ENCODE measurements at places on chromosomes 6 and 20.

DNA sequence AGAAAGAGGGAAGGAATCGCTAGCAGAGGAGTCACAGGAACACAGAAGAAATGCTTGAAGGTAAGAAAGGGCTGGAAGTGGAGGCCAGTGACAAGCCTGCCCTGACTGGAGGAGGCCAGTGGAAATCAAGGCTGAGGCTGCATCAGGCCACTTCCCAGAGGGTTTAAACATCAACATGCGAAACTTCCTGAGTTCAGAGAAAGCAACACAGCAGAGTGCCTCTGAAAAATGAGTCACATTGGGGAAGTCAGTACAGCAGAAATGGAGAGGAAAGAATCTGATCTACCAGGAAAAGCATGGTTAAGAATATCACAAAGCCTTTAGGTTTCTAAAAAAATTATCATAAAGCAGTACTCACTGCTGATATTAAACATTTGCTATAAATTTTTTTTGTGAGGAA, 23.3 kb downstream of the NAPB start:
- DNase-seq = no peak

GRCh38 chr20:39462416-39462945, 500.3 kb downstream of the DHX35 start:
- no peak for DNase-seq

GRCh38 chr20:62740286-62741141, 31.9 kb downstream of the NTSR1 start:
- peak; percentile 22 for DNase-seq

- DNase-seq = no peak
Measured at GRCh38 chr6:144335914-144336313, 50.8 kb downstream of the UTRN start.

DNA sequence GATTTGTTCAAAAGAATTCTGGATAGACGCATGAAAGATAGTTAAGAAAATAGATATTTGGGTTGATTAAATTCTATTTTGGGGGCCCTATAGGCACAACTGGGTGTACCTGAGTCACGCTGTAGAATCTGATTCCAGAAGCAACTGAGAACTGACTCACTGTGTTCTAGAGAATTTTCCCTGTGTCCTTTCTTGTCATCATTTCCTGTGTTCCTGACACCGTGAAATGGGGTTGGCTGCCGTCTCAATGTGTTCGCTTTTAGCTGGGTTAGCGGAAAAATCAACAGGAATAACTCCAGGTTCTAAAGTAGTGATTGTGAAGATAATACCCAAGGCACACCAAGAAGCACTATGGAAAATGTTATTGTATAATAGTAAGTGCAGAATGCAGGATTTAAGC, 5.0 kb downstream of the GCNT2 start:
- DNase-seq = no peak

- DNase-seq = no peak
Measured at GRCh38 chr6:33276864-33277662, at the start of gene B3GALT4. B3GALT4 (plus strand) TSS chr6:33277123; CDS start chr6:33277420, 297 bp downstream.

- no peak for DNase-seq
Measured at GRCh38 chr6:134549854-134550253, 231.9 kb upstream of the SGK1 start.

GRCh38 chr6:12163149-12163548, 127.0 kb upstream of the EDN1 start:
- DNase-seq = no peak

DNA sequence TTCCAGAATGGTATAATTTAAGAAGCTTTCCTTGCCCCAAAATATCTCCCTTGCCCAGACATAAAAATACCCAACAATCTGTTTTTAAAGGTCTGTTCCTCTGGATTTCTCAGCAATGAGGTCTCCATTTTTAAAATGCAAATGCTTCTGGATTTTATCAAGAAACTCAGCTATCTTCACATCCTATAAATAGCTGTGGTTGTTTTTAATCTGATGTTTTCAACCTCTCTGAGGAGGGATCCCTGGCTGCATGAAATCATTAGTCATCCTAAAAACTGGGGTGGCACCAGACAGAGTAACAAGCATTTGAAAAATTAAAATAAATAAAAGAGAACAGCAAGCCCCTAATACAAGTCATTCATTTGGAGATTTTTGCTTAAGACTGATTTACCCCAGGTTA, 168.5 kb upstream of the ID4 start:
- DNase-seq = no peak

DNA sequence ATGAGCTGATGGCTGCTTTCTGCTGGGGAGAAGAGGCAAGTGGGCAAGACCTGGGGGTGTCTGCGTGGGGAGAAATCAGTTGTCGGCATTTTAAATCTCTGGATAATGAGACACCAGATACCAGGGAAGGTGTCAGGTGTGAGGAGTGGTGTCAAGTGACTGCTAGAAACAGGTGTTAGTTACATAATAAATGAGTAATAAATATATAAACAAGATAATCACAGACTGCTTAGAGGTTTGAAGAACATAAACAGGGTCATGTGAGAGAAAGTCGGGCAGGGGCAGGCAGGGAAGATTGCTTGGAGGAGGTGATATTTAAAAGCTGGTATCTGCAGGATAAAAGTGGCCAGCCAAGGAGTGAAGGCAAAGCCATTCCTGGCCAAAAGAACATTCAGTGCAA, 87.2 kb upstream of the RIN2 start:
- no peak for DNase-seq

DNA sequence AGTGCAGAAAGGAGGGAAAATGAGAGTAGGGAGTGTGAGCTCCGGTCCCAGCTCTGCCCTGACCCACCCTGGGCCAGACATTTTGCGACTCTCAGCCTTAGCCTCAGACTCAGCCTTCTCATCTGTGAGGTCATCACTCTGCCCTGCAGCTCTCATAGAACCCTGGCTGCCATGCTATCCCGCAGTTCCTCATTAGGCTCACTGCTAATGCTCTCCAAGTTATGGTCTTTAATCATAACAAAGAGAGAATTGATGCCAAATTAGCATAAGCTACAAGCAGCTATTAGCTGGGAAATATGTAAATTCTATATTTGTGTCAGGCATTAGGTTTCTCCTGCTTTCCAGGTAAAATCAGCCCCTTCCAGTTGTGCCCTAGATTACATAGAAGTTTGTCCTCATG, 46.5 kb upstream of the MLN start:
- DNase-seq = no peak

GRCh38 chr6:19492636-19493405, 344.3 kb upstream of the ID4 start:
- no peak for DNase-seq

DNA sequence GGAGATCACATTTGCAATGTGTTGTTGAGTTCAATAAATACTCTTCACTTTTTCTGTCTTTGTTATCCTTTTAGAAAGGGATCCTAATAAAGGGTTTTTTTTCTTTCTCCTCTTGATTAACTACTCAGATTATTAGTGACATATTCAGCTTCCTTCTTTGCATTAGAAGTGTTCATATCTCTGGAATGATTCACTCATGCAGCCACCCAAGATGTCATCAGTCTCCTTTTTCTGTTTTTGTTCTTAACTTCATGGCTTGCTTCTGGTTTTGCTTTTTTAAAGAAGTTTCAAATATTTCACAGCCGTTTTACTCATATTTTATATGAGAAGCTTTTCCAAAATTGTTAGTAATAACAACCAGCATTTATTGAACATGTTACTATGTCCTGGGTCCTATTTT, 187.6 kb downstream of the TMEM242 start:
- DNase-seq = no peak

- DNase-seq = no peak
Measured at GRCh38 chr6:21905531-21905930, 312.0 kb downstream of the SOX4 start.

DNA sequence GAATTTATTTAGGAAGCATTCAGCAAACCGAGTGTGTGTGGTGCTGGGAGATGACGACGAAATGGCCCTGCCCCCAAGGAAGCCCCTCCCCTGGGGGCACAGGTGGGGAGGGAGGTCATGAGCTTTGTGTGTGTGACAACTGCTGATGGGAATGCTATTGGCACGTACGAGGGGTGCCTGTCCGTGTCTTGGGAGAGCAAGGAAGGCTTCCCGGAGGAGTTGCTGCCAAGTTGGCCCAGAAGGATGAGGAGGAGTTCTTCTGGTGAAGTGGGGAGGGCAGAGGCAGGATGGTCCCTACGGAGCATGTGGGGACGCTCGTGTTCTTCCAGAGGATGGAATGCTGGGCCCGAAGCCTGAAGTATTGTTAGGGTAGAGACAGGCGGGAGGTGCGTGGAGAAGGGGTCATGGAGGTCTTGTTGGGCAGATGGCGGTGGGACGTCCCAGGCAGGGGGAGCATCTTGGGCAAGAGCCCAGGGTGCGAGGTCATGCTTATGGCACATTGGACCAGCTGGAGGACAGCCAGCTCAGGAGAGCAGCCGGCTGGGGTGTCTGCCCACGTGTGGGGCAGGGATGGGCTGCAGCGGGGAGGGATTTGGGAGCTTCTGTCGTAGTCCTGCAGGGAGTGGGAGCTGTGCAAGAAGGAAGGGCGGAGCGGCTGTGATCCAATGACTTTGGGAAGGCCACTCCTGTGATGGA, 46.1 kb downstream of the SYNJ2 start:
- DNase-seq = no peak

GRCh38 chr6:83952830-83953229, 80.7 kb upstream of the MRAP2 start:
- no peak for DNase-seq

GRCh38 chr20:32823078-32823477, 3.3 kb downstream of the MAPRE1 start:
- no peak for DNase-seq

DNA sequence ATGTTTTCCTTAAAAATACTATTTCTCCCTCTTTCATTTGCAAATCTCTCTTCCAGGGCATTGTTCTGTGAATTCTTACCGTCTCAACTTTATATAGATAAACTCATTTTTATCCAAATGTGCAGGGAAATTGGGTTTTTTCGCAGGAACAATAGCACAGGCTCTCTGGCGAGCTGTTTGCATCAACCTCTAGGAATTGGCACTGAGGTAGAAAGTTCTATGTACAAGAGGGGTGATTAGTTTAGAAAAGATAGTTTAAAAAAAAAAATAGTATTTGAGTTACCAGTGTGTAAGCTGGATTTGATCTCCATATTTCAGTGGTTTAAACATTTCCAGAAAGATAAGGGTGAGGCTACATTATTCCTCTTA, 129.7 kb upstream of the BTN3A2 start:
- no peak for DNase-seq

- no peak for DNase-seq
Measured at GRCh38 chr6:50539447-50539846, 173.9 kb upstream of the TFAP2D start.

DNA sequence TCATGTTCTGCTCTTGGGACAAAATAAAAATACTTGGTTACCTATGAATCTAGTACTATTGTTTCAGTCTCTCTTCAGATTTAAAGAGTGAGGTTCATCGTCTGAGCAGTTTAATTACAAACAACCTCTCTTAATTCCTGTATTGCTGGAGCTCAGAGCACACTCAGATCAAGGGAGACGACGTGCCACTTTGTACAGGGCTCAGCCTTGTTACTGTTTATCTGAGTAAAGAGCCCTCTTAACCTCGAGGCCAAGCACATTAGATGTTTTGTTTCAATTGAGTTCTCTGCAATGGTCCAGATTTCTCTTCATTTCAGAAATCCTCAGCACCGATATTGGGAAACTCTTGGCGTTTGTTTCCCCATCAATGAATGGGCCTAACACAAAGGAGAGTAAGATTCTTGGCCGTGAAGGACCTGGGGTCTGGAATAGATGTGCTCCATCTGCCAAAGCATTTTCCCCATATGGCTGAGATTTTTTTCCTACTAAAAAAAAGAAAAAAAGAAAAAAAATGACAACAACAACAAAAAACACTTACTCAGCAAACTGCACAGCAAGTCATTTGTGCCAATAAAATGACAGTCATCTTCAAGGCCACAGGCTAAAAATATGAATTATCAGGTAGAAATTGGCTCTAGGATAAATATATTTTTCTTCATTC, 82.6 kb upstream of the CCN6 start:
- no peak for DNase-seq

GRCh38 chr20:34089655-34090345, 22.2 kb downstream of the EIF2S2 start:
- DNase-seq = no peak

DNA sequence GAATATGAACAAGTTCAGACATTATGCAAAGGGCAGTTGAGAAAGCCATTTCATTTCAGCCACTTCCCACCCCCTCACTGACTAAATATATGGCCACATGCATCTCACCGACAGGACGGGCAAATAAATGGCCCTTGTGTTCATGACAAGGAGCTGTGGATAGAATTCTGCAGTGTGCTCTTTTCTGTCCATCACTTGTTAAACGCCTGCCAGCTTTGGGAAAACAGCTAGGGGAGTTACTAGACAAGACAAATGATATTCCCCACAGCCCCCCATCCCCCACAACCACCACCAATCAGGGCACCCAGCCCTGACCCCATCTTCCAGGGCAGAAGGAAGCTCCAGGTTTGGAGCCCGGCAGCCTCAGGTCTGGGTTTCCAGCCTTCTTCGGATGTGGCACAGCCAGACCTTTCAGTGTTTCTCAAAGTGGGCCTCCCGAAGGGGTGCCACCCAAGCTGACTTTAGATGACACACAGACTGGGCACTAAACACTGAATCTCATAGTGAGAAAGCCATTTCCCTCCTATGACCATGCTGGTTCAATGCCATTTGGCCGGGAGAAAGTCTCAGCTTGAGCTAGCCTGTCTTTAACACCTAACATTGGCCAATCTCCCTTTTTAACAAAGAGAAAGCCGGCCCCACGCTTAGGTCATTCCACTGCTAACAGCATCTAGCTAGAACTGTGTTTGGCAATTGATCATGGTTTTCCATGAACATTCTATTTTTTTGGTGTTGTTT, 4.0 kb upstream of the RIPOR3 start:
- DNase-seq = peak; percentile 75

- no peak for DNase-seq
Measured at GRCh38 chr6:6434151-6434550, 113.7 kb upstream of the F13A1 start.

GRCh38 chr20:10469599-10469998, 34.5 kb downstream of the SLX4IP start:
- no peak for DNase-seq

- no peak for DNase-seq
Measured at GRCh38 chr6:99617131-99617530, 10.5 kb downstream of the PRDM13 start.

- no peak for DNase-seq
Measured at GRCh38 chr20:11080010-11080409, 406.2 kb upstream of the JAG1 start.

- DNase-seq = peak; percentile 50
Measured at GRCh38 chr6:168374541-168375071, 55.0 kb upstream of the DACT2 start.

DNA sequence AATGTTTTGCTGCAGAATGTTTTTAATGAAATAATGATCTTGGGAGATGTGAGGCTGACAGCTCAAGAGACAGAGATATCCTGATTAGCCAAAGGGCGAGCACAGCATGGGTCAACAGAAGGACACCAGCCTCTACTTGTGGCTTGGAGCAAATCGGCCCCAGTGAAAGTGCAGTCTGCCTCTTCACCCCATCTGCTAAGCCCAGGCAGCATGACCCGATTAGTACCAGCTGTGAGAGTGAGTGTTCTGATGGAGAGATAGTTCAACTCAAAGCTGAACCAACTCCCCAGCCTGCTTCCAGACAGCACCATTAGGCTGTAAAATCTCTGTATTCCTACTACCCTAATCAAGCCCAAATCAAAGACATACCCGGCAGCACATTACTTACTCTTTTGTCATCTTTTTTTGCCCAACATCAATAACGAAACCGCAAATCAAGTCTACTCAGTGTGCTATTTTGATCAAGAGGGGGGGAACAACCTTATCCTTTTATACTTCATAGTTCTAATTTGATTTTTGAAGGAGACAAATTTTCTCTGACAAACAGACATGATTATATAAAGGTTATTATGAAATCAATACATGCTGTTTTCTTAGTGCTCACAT, 514.1 kb upstream of the NRSN1 start:
- DNase-seq = no peak

GRCh38 chr6:31575335-31575901, at the start of gene TNF:
TNF (plus strand) TSS chr6:31575565; CDS start chr6:31575742, 177 bp downstream.
- DNase-seq = peak; percentile 72

Measured in ascending aorta (tissue), 2 donors.